Stimulated activated CD4-positive, alpha-beta T cell treated with anti-CD3 and anti-CD28 coated beads, Interleukin-12 subunit alpha, Interleukin-12 subunit beta, amount 100 ng/mL, for 4 hours (primary cell): ENCODE measurements at places on chromosomes 13 and 19.

GRCh38 chr19:38093587-38093986 lies 130.4 kb downstream of the DPF1 start:
- DNase-seq: no peak

DNA sequence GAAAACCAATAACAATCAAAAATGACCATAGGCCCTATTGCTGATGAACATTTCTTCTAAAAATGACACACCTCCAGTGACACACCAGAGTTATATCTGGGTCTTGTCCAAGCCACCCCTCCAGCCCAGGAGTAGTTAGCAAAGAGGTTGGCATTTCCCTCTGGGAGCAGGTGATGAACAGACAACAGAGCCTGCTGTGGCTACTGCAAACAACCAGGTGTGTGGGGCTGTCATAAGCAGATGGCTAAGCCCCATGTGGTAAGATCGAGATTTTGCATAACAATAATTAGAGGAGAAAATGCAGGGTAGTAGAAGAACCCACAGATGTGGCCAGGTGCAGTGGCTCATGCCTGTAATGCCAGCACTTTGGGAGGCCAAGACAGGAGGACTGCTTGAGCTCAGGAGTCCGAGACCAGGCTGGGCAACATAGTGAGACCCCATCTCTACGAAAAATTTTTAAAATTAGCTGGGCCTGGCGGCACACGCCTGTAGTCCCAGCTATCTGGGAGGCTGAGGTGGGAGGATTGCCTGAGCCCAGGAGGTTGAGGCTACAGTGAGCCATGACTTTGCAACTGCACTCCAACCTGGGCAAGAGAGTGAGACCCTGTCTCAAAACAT lies 5.0 kb downstream of the XRCC1 start:
- no peak for DNase-seq

DNA sequence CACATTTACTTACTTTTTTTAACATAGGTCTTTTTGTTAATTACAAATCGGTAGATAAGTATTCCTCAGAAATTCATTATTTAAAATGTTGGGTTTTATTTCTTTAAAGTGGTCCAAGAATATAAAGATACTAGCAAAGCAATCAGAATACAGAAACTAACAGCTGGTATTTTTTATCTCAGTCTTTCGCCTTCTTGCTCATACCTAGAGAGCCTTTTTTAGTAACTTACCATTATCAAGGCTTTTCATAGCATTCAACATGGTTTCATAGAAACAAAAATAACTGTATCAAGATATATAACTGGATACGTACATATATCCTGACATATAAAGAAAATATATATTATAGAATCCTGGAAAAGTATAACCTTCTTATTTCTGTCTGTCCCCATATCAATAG lies 227.8 kb upstream of the MIR17HG start:
- no peak for DNase-seq

- no peak for DNase-seq
These were observed 24.8 kb upstream of the ZNF254 start for GRCh38 chr19:24062190-24062589.

DNA sequence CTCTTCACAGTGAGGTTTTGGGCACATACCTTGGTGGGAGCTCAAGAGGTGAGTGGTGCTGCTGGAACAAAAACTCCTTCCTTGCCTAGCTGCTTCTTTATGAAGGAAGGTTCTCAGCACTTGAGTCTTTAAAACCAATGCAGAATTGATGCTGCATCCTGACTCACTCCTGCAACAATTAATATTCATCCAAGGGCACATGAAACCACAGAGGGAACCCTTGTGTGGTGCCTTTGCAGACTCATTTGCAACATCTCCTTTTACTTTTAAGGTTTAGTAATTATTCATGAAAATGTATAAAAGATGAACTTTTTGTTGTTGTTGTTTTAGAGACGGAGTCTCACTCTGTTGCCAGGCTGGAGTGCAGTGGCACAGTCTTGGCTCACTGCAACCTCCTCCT lies 30.1 kb downstream of the OPA3 start:
- no peak for DNase-seq

DNA sequence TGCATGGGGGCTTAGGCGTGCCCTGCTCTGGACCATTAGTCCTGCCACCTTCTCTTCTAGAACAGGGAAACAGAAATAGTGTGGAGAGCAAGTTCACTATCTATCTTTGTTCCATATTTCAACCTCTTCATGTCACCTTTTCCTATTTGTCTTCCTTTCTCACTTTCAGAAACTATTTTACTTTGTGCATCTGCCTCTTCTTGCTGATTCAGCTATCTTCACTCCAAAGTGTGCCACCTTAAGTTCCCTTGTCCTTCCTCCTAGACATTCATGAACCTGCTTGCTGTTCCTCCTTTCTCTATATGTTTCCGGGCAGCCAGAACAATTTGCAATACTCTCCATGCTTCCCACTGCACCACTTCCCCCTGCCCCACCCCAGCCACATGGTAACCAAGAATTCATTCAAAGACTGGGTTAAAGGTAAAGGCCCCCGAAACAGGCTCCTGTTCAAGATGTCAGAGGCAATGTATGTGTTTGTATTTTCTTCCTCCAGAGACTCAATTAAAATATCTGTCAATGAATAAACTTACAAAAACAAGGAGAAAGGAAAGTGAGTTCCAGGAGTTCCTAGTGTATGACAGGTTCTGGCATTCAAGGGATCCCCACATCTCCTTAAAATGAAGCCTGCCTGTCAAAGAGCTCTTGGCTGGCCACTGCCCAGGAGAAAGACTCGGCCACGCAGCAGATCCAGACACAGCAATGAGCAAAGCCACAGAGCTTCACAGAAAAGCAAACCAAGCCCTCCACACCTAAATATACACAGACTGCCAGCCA lies 268.1 kb downstream of the DNAJC15 start:
- DNase-seq: no peak

- no peak for DNase-seq
These were observed 107.2 kb downstream of the KCNRG start for GRCh38 chr13:50122455-50122854.

DNA sequence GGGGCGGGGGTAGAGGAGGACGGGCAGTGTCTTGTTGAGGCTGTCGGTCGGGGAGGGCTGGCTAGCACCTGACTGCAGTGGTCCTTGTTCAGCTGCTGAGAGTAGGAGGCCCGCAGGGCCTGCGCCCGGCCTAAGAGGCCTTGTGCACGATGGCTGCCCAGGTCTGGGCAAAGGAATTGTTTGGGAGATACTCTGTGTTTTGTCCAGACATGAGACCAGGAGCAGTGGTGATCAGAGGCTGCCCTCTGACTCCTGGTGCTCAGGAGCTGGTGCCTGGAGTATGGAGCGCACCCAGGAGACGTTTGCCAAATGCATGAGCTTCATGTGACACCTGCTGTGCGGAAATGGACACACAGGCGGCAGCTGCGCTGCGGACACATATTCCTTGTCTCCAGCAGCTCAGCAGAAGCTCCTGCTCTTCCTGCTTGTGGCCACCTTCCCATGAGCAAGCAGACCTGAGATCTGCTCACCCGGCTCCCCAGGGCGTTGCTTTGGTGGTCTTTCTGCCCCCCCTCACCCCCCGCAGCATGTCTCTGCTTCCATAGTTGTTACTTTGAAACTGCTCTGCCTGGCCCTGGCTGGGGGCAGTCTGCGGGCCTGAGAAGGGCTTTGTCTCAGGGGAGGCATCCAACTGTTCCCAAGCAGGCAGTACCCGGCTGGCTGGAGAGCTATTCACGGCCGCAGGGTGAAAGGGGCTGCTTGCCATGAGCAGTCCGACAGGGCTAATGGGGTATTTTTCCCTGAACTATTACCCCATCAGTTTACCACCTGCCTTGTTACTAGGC lies 163.9 kb downstream of the TEX29 start:
- DNase-seq: no peak

GRCh38 chr13:31749929-31750328 lies 10.6 kb downstream of the RXFP2 start:
- no peak for DNase-seq

DNA sequence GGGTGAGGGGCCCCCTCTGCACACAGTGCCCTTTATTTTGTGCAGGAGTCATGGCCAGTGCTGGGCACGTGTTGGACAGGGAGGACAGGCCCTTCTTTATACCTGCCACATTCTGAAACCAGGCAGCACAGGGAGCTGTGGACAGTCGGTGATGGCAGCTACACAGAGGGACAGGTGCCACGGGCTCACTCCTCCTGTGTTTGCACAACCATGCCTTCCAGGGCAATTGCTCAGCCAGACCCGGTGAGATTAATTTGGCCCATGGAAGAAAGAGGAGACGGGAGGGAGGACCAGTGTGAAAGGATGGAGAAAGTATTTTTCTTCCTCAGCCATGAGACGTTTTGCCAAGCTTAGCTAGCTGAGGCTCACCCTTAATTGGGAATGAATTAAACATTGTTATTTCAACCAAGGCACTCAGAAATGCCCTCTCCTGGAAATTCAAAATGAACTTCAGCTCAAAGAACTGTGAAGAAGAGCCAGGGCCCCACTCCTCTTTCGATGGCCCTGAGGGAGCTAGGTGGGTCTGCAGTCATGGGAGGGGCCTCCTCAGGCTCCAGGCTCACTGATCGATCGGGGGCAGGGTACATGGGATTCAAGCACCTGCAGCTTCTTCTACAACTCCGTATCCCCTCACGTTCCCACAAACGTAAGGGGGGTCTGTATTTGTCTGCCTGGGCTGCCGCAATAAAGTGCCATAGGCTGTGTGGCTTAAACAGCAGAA lies 41.2 kb downstream of the SHISA2 start:
- DNase-seq: no peak

GRCh38 chr19:2164020-2164998 lies 576 bp downstream of the DOT1L start:
- DNase-seq: peak; percentile 45

DNA sequence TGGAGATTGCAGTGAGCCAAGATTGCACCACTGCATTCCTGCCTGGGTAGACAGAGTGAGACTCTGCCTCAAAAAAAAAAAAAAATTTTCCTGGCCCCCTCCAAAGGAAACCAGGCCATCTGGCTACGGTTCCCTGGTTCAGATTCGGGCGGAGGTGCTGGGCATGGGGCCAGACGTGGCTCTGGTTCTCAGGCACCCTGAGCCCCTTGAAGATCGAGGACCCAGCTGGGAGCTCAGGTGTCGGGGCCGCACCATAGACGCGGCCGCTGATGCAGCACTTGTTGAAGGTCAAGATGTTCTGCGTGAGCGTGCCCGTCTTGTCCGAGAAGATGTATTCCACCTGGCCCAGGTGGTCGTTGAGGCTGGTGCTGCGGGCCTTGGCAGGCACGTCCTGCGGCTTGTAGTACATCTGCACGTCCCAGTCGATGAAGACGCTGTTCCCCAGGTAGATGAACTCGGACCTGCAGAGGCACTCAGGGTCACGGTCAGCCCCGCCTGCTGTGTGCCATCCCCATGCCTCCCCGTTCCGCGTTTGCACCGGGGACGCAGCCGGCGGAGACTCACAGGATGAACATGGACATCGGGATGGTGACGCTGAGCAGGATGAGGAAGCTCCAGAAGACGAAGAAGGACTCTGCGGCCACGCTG lies 12.3 kb downstream of the ATP8B3 start:
- DNase-seq: no peak

- no peak for DNase-seq
These were observed 3.1 kb upstream of the SPIB start for GRCh38 chr19:50415661-50416033.

GRCh38 chr13:104487006-104487405 lies 1420.8 kb upstream of the SLC10A2 start:
- DNase-seq: no peak

- DNase-seq: peak; percentile 74
These were observed 785 bp upstream of the USF2 start for GRCh38 chr19:35267818-35268535.

- DNase-seq: no peak
These were observed 151.6 kb downstream of the IER2 start for GRCh38 chr19:13301627-13302334.

GRCh38 chr13:113178896-113179167 lies 20.4 kb downstream of the PROZ start:
- DNase-seq: no peak

- no peak for DNase-seq
These were observed 348.1 kb downstream of the FOXO1 start for GRCh38 chr13:40318366-40318765.

DNA sequence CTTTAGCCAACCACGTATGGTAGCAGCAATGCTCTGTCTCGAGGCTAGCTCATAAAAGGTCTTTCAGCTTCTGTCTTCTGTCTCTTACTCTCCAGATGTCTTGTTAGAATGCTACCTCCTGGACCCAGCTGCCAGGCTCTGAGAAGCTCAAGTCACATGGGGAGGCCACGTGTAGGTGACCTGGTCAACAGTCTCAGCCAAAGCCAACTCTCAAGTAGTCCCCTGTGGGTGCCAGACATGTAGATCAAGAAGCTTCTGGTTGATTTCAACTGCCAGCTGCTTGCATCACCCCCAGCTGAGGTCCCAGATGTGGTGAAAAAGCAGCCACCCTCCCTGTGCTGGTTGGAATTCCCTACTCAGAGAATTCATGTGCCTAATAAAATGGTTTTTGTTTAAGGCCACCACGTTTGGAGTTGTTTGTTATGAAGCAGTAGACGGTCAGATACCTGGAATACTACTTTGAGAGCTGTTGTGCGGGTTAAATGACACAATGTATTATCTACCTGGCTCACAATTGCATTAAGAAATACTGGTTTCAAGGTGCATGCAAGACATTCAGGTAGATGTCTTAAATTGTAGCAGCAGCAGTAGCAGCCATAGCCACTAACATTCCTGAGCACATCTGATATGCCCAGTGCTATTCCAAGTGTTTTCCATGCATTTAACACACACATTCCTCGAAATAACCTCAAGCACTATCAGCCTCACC lies 131.0 kb upstream of the RFC3 start:
- DNase-seq: no peak

- no peak for DNase-seq
These were observed 24.5 kb upstream of the CYP2A7 start for GRCh38 chr19:40906512-40906911.

DNA sequence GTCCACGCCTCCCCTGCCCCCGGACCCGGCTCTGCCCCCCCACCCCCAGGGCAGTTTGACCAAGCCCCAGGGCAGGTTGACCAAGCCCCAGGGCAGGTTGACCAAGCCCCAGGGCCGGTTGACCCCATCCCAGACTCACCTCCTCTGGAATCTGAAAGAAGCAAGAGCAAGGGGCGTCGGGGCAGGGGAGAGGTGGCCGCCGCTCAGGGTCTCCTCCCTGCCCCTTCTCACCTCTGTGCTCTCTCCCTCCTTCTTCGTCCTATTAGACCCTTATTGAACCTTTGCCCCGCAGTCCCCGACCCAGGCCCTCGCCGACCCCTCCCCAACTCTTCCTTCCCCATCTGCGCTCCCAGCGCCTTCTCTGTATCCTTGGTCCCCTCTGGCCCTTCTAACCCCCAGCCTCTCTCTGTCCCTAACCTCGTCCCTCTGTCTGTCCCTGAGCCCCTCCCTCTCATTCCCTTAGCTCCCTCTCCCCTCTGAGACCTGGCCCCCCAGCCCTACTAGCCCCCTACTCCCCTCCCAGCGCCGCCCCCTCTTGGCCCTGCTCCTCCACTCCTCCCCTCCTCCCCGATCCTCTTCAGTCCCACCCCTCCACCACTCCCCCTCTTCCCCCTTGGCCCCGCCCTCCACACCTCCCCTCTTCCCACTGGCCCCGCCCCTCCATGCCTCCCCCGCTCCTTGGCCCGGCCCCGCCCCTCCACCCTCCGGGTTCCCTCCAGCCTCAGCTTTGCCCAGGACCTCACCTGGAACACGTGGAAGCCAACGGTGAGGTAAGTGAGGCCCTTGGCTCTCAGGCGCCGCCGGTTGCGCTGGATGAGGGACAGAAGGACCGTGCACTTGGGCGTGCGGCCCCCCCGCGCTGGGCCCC lies 7.6 kb downstream of the CAPN12 start:
- DNase-seq: peak; percentile 66
